T-cell (primary cell): ENCODE measurements at places on chromosomes 2 and 18. TPM values are rescaled to one million over a fixed set of nuclear protein-coding genes. Genes with fewer than 3 reads are reported as not detected.

GRCh38 chr2:106159866-106160785 lies 34.0 kb downstream of the UXS1 start:
- peak; percentile 28 for DNase-seq

The TMEM247 gene
- total RNA-seq: not detected

DNA sequence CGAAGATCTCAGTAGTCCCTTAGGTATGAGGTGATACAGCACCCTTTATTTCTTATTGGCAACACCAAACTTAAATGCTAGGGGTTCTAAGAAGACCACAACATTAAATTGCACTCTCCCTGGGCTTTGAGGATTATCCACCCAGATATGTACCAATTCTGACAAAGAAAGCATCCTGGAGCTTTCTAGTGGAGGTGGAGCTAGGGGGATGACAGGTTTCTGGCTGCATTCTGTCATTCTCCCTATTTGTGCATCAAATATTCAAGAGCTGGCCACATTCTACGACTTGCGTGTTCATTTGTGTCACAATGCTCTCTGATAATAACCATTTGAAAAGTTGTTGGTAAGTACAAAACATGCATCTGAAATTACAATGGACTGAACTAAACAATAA lies 111.1 kb downstream of the CDH2 start:
- no peak for DNase-seq

DNA sequence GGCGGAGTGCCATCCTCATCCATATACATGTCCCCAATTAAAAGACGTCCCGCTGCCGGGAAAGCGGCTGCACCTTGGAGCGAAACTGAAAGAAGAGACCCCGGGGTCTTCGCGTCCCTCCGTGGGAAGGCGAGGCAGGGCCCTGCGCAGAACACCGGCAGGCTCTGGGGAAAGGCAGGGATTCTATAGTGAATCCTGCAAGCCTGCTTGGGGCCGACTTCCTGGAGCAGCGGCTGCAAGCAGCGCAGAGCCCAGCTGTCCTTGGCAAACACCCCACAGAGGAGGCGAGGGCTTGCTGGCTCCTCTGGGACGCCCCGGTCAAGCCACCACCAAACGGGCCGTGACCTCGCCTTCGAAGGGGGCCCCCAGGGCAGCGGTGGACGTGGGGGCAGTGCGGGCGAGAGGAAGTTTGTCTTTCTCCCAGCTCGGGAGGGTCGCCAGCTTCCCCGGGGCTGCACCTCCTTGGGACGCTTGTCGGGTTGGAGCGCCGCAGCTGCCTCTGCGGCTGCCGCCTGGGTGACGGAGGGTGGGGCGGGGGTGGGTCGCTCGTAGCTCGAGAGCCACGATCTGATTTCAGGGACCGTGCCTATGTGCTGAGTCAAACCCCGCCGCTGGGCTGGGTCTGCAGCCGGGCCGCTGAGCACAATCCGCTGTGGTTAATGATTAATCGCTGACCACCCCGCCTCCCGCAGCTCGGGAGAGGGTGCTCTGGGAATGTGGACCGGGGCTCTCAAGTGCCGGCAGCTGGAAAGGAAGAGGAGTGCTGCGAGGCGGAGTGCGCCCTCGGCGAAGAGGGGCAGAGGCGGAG lies 486 bp upstream of the GPR39 start:
- no peak for DNase-seq

The PRSS56 gene
- total RNA-seq: not detected
